GM23248 (cell line): ENCODE measurements at places on chromosomes 1 and 21. TPM values are rescaled to one million over a fixed set of nuclear protein-coding genes. Genes with fewer than 3 reads are reported as not detected.

DNA sequence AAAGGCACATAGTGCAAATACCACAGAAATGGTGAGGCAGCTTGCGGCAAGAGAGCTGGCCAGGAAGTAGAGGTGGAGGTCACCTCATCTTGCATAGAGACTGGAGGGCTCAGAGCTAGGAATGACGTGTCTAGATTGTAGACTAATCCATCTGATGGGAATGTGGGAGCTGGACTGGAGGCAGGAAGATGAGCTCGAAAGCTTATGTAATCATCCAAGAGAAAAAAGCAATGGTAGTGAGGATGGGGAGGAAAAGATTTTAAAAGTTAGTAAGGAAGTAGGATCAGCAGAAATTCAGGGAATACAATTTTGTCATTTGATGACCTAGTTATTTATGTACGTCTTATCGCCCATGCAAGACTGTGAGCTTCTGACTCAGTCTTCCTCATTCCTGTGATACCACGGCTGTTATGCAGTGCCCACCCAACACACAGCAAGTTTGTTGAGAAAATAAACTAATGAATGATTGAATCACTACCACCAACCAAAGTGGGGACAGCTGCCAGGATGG is 123.9 kb downstream of the RRAGC start:
- H3K27ac ChIP-seq: no peak overlapping the region
- peak; percentile 50 for DNase-seq
- no peaks in the 10 kb centered on the region for H3K27me3 ChIP-seq
- H3K4me3 ChIP-seq: no peak overlapping the region
- H3K4me1 ChIP-seq: no peaks in the 10 kb centered on the region
- H3K36me3 ChIP-seq: no peaks in the 10 kb centered on the region

DNA sequence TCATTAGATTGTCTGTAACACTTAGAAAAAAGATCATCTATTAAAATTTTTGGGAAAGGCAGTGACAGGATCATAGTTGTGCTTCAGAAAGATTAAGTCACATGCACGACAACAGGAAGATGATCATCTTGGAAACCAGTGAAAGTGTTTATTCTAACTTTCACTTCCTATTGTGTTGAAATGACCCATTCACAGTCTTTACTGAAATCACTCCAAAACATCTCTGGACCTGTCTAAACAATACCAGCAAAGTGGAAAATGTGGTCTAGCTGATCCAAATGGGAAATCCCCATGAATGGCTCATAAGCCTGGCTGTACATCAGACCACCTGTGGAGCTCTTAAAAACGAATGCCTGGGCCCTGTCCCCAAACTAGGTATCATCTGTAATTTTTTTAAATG is 111.1 kb upstream of the ETV3 start:
- H3K36me3 ChIP-seq: no peaks in the 10 kb centered on the region
- H3K4me1 ChIP-seq: no peaks in the 10 kb centered on the region
- no peaks in the 10 kb centered on the region for H3K27me3 ChIP-seq
- no peak overlapping the region for H3K27ac ChIP-seq
- no peak overlapping the region for H3K4me3 ChIP-seq
- DNase-seq: no peak

DNA sequence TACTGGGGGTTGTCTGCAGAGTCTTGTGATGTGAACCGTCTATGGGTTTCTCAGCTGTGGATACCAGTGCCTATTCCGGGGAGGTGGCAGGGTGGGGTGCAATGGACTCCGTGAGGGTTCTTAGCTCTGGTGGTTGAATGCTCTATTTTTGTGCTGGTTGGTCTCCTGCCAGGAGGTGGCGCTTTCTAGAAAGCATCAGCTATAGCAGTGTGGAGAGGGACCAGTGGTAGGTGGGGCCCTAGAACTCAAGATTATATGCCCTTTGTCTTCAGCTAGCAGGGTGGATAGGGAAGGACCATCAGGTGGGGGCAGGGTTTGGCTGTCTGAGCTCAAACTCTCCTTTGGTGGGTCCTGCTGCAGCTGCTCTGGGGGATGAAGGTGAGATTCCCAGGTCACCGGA is 127.3 kb upstream of the PLD5 start:
- no peak overlapping the region for H3K4me3 ChIP-seq
- no peaks in the 10 kb centered on the region for H3K27me3 ChIP-seq
- no peaks in the 10 kb centered on the region for H3K36me3 ChIP-seq

DNA sequence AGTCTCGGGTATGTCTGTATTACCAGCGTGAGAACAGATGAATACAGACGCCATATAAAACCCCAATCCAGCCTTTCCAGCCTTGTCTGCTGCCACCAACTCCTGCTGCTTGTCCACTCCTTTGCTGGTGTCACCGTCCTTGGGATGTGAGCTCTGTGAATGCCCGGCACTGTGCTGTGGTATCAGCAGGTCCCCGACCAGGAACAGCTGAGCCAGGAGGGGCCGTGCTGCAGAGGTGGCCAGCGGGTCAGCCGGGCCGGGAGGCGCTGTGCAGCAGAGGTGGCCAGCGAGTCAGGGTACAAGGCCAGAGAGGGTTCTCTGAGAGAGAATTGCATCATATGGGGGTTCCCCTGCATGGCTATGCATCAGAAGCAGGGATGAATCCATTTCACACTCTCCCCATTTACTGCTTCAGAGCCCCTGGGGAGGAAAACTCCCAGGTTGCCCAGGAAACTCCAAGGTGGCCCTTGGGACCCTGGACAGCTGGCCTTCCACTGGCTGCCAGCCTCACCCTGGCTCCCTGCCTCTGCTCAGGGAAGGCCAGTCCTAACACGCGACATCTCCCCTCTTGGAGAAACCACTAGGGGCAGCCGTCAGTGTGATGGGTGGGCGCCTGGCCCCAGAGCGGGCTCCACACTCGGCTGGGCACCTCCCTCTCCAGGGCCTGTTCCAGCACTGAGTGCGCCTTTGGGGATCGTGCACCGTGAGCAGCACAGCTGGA is 122.4 kb upstream of the COL6A1 start:
- no peaks in the 10 kb centered on the region for H3K27me3 ChIP-seq
- H3K4me1 ChIP-seq: peaks cover 2% of the 10 kb centered on the region
- H3K36me3 ChIP-seq: no peaks in the 10 kb centered on the region
- no peak overlapping the region for H3K4me3 ChIP-seq

- DNase-seq: peak; percentile 98
- no peaks in the 10 kb centered on the region for H3K27me3 ChIP-seq
- H3K4me1 ChIP-seq: peaks cover 24% of the 10 kb centered on the region
- H3K27ac ChIP-seq: peak overlapping the region; percentile 83
Observed at GRCh38 chr1:225508538-225509375, 80.9 kb upstream of the LBR start.

DNA sequence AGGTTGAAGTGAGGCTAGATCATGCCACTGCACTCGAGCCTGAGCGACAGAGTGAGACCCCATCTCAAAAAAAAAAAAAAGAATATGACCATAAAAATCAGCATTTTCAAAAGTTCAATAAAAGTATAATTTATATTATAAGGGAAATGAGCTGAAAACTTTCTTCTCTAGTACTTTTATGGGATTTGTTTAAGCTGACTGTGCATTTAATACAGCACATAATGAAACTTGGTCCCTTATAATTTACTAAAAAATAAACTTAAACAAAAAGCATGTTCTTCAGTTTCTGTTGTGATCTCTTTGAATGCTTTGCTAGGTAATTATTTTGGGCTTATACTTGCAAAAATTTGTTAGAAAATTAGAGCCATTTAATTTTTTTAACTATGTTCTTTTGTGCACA is 77.8 kb downstream of the NCAM2 start:
- H3K36me3 ChIP-seq: no peaks in the 10 kb centered on the region
- no peaks in the 10 kb centered on the region for H3K4me1 ChIP-seq
- no peak overlapping the region for H3K4me3 ChIP-seq
- H3K27ac ChIP-seq: no peak overlapping the region
- DNase-seq: no peak
- H3K27me3 ChIP-seq: no peaks in the 10 kb centered on the region

DNA sequence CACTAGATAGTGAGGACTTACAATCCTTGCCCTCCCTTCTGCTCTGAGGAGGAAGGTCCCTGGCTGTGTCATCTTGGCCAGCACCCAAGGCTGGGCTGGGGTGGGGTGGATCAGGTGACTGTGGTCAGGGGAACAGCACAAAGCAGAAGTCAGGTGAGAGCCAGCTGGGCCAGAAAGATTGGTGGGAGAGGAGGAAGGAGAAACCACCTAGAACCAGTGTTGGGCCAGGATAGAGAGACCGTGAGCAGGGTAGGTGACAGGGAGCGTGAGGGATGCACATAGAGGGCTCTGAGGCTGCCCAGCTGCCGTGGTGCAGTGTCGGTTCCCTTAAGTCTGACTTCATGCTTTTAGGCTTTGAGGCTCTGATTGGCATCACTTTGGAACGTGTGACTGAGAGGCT is 22.7 kb downstream of the NCF2 start:
- no peaks in the 10 kb centered on the region for H3K27me3 ChIP-seq
- no peak overlapping the region for H3K4me3 ChIP-seq
- H3K36me3 ChIP-seq: no peaks in the 10 kb centered on the region
- peaks cover 12% of the 10 kb centered on the region; the same call in 1 of the 2 replicates for H3K4me1 ChIP-seq
- H3K27ac ChIP-seq: no peak overlapping the region
- peak; percentile 9 for DNase-seq

GRCh38 chr1:200305806-200306205 is 104.0 kb downstream of the ZNF281 start:
- H3K27me3 ChIP-seq: no peaks in the 10 kb centered on the region
- H3K36me3 ChIP-seq: no peaks in the 10 kb centered on the region
- H3K4me1 ChIP-seq: peaks cover 9% of the 10 kb centered on the region; the same call in 1 of the 2 replicates
- no peak for DNase-seq
- no peak overlapping the region for H3K27ac ChIP-seq

DNA sequence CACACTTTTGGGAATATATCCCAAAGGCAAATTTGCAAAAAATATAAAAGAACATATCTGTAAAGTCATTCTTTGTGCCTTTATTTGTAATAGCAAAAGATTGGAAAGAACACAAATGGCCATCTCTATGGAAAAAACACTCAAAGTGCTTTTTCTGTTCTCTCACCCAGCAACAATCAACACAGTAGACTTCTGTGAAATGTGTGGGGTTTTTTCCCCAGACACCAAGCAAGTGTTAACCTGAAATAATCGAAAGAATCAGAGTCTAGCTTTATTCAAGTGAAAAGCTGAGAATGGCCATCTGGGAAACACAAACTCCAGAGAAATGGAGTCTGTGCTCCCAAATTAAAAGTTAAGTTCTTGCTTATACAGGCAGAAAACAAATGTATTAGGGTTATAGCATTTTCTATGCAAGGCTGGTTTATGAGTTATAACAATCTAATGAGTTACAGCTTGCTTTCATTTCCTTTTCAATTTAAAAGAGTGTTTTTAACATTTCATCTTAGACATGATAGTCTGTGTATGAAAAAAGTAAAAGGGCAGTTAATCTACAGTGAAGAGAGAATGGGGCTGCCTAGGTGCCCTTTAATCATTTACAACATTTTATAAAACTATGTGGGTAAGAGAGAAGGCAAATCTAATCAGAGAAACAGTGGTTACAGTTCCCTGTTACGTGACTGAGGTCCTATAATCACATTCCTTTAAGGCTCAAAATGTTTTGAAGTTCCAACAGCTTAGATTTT is 46.6 kb downstream of the SLC30A7 start:
- H3K4me3 ChIP-seq: no peak overlapping the region
- no peak for DNase-seq
- H3K36me3 ChIP-seq: peaks cover 21% of the 10 kb centered on the region
- no peaks in the 10 kb centered on the region for H3K27me3 ChIP-seq

GRCh38 chr1:237672748-237673147 is 218.0 kb downstream of the ZP4 start:
- DNase-seq: no peak
- H3K4me3 ChIP-seq: no peak overlapping the region
- no peak overlapping the region for H3K27ac ChIP-seq

DNA sequence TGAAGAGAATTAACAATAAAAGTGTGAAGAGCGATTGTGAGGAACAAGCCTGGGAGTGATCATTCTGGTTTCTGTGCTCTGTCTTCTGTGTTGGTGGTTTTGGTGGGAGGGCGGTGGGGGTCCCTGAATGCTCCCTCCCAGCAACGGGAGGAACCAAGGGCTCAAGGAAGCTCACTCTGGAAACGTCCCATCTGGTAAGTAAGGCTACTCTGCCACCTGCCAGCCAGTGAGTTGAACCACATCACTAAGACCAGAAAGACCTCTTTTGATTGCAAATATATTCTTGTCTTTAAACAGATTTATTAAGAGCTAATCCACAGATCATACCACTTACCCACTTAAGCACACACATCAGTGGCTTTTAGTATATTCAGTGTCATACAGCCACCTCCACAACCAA is 125.0 kb downstream of the PRDM2 start:
- peak; percentile 12 for DNase-seq
- H3K4me3 ChIP-seq: no peak overlapping the region
- H3K27me3 ChIP-seq: no peaks in the 10 kb centered on the region

GRCh38 chr1:53606651-53607051 is 132.3 kb downstream of the GLIS1 start:
- no peak overlapping the region for H3K4me3 ChIP-seq
- DNase-seq: no peak
- no peak overlapping the region for H3K27ac ChIP-seq
- no peaks in the 10 kb centered on the region for H3K36me3 ChIP-seq
- H3K27me3 ChIP-seq: no peaks in the 10 kb centered on the region
- no peaks in the 10 kb centered on the region for H3K4me1 ChIP-seq

DNA sequence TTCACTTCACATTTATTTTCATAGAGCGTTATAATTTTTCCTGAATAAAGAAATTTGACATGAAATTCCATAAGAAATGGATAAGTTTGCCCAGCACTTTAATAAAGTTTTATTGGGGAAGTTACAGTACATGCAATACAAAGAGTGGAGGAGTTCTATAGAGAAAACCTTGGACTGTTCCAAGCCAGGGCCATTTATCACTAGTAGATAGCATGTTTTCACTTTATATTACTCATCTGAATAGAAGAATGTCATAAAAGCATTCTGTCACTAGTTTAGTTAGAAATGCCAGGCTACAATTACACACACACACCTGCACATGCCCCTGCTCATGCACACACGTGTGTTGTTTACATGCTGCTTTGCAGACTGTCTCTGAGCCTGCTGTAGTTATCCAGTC is 123.3 kb downstream of the NEK7 start:
- no peak overlapping the region for H3K27ac ChIP-seq
- H3K27me3 ChIP-seq: no peaks in the 10 kb centered on the region
- no peak overlapping the region for H3K4me3 ChIP-seq
- H3K4me1 ChIP-seq: peaks cover 53% of the 10 kb centered on the region
- H3K36me3 ChIP-seq: peaks cover 89% of the 10 kb centered on the region

DNA sequence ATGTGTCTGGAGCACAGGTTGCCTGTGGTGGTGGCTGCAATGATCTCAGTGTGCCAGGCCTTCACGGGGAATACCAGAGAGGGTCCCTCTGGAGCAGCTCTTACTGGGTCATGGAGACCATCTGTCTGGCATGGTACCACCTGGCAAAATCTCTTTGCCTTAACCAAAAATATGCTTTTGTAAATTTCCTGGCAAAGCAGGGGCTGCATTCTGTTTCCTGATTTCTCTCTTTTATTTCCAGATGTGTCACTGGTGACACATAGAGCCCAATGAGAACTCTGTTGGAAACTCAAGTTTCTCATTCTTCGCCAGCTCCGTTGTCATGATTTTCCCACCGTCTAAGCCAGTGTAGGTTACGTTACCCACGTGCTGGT is 136.5 kb downstream of the FGGY start:
- peaks cover 36% of the 10 kb centered on the region for H3K4me1 ChIP-seq
- DNase-seq: peak; percentile 94
- peak overlapping the region; percentile 93 for H3K27ac ChIP-seq
- H3K36me3 ChIP-seq: no peaks in the 10 kb centered on the region

KLF17 gene
- 0.11 and 0.13 TPM in 2 replicates for total RNA-seq

IGFN1 gene
- total RNA-seq: not detected in 2 replicates

SPATA45 gene
- not detected in 2 replicates for total RNA-seq

SAMSN1 gene
- total RNA-seq: not detected in 2 replicates

YIPF1 gene
- total RNA-seq: 19.9 and 21.0 TPM in 2 replicates

CHIA gene
- not detected in 2 replicates for total RNA-seq

CCDC27 gene
- not detected in 2 replicates for total RNA-seq

HCRTR1 gene
- total RNA-seq: not detected in 2 replicates
